ENCODE measurements at places on chromosomes 7 and 10.

GRCh38 chr10:60801522-60801921 is 23.2 kb downstream of the CDK1 start:
- no peak for DNase-seq

DNA sequence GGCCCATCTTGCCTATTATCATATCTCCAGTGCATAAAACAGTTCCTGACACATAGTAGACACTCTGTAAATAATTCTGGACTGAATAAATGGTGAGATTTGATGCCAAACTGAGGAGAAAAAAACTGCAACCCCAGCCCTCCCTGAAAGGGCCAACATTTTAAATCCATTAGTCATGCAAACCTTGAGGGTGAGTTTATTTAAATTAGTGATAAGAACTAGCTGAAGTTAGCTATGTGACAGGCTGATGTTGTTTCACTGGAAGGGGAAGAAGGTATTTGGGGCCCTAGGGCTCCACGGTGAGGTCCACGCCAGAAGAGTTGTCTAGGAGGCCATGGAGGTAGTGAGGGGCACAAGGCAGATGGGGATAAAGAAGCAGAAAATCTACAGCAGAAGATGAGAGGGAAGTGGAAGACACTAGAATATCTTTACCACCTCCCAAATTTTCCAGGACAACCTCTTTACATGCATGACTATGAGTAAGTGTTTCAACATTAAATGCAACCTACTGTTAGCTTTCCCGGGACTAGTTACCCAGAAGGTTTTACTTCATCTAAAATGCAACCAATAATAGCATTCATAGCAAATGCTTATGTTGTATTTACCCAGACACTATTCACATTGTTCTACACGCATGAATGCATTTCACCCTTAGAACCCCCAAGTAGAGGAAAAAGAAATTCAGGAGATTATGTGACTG is 183.2 kb upstream of the LYZL1 start:
- DNase-seq = peak; percentile 40

DNA sequence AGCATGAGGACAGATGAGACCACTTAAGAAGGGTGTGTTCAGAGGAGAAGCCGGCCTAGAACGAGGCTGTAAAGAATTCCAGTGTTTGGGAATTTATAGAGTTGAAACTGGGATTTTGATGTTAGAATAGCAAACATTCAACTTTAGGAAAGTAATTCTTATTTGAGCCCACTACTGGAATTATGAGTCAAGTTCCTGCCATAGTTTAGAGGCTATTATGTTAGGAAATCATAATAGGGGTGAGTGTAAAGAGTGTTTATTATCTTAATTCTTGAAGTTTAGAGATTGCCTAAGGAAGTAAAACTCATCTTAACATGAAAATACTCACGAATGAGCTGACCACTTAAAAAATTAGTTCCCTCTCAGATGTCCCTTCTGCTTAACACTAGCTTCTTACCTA is 2.1 kb downstream of the CBLL1 start:
- no peak for DNase-seq

DNA sequence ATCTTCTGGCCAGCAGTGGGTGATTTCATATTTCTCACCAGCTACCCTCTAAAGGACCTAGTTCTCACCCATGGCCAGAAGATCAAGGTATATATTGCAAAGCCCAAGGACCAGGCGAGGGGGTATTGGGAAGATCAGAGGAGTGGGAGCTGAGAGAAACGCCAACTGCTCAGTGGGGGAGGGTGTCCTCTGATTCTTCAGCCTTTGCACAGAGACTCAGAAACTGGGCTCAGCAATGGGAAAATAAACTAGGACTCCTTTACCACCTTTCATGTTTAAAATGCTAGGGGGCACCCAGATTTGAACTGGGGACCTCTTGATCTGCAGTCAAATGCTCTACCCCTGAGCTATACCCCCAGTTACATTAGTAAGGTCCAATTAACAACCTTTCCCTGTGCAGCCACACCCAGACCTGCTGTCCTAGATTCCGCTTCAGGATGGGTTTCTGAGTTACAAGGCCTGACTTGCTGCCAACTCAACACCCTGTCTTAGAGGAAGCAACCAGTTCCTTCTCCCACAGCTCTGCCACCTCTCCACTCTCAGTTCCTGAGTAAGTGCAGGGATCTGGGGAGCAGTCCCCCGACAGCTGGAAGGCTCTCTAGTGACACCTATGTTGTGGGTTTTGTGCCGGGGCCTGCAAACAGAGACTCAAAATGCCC is 93.5 kb downstream of the ZNF783 start:
- DNase-seq = no peak

DNA sequence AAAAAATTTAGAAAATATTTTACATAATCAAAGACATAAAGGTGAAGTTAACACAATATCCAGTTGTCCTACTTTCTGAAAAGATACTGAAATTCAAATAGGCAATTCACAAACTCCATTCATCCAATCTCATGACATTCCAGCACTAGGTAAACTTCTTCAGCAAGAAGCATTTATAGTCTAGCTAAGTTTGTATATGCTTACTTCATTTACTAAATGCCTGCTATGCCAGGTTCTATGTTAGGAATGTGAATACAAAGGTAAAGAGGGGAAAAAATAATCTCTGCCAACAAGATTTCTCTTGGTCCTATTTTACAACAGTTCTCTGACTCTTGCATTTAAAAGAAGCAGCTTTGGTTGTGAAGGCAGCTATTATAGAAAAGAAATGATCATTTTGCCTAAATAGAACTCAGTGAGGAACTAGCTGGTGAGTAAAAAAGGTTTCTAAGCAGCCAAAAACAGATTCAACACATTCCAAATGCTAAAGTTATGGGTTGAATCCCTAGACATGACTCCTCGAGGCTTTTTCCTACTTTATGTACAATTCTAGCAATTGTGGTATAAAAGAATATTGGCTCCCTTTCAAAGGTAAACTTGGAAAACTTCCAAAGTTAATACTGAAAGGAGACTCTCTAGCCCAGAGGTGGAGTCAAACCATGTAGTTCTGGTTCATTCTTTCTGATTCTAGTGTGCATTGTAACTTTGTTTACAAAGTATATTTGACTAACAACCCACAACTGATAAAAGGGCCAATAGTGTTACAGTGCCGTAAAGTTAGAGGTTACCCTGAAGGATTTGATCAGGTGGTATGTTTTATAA is 30.9 kb upstream of the KLHL7 start:
- DNase-seq = peak; percentile 24

- DNase-seq = no peak
Measured at GRCh38 chr10:115082506-115082905, 10.7 kb upstream of the ATRNL1 start.

DNA sequence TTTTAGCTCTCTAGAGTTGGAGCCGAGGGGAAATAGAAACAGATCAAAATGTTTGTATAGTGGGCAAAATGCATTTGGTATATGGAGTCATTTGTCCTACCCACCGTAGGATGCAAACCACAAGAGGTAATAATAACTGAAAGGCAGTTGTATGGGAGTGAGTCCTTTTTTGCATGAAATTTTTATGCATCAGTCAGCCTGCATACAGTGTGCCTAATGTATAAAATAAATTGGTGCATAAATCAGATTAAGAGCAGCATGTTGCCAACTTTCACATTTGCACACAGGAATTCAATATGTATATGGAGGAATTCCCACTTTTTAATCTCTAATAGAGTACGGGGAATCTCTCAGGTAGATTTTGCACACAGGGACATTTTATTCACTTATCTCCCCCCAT is 262.8 kb downstream of the LRMDA start:
- DNase-seq = no peak

GRCh38 chr7:34840176-34840785 is 182.3 kb downstream of the NPSR1 start:
- DNase-seq = no peak

DNA sequence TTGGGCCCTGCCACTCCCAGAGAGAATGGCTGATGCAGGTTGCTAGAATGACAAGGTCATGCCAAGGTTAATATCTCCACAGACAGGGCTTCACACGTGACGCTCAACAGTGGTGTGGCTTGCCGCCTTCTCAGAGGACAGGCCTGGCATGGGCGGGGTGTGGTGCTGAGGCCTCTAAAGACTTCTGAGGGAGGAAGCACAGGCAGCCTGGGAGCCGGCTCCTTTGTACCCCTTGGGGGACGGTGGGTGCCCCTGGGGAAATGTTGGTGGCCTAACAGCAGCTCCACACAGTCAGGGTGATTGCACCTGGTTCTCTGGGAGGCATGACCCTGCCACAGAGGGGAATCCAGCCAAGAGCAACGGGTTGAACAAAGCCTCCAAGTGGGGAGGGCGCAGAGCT is 115.1 kb downstream of the PKD1L1 start:
- no peak for DNase-seq

DNA sequence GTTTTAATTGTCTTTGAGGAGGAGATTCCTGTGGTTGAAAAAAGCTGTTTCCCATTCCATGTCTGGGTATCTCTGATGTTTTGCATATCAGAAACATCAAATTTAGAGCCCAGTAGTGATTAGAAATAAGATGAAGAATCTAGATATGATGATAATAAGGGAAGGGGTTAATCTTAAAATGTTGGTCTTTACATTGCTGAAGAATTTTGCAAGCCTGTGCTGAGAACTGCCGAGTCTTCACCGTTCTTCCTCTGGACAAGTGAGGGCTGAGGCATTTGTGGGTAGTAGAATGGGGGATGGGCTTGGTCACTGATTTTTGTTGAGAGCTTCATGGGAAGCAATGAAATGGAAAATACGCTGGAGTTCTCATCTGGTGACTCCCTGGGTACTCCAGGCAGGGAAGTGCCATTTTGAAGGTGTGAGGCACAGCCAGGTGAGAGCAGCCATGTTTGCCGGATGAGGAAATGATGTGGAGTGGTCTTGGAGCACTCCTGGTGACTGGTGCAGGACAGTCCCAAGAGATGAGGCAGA is 10.2 kb downstream of the TCF7L2 start:
- no peak for DNase-seq

DNA sequence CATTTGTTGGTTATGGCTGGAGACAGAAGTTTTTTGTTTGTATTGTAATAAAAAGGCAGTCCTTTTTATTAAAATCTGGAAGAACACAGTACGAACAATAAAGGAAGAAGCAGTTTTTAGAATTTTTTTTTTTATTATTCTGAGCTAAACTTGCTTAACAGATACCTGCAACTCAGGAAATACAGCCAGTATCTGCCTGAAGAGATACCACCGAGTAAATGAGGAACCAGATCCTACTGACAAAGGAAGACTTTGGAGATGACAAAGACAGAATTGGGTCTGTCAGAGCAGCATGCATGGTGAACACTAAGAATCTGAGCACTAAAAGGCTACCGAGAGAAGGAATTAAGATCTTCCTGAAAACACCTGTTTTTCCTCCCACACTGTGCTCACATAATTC is 1335.9 kb upstream of the SORCS1 start:
- DNase-seq = no peak

DNA sequence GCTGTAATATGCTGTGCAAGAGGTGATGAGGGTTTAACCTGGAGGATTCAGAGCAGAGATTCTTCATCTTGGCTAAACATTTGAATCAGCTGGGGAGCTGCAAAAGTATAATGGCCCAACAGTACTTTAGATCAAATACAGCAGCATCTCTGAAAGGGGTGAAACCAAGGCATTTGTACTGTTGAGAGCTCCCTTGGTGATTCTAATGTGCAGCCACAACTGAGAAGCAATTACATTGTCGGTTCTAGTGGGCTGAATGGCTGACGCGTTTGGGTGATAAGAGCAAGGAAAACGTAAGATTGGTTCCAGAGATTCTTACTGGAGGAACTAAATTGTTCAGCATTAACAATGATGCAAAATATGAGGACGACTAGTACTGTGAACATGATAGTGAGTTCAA is 269.7 kb downstream of the AGMO start:
- no peak for DNase-seq

DNA sequence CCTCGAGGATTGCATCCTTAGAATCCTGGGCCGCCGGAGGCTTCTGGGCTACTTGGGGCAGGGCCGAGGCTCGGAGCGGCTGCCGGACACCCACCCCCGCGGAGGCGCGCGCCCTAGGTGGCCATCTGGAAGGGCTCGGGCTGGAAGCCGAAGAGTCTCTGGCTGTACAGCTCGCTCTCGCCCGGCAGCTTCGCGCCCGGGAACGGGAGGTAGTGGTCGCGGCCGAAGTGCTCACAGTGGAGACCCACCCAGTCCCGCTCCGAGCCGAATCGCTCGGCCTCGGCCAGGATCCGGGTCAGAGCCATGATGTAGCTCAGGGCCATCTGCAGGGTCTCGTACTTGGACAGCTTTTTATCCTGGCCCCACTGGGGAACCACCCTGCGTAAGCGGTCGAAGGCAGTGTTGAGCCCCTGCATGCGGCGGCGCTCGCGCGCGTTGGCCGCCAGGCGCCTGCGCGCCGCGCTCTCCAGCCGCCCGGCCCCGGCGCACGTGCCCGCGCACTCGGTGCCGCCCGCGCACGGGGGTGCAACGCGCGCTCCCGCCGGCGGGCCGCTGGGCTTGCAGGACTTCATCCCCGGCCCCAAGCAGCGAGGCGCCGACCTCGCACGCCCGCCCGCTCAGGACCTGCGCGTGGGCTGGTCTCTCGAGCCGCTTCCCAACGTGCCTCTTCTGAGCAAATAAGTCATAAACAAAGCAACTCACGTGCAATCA is 652 bp downstream of the ATOH7 start:
- peak; percentile 87 for DNase-seq
